Endothelial cell (in vitro differentiated cells): ENCODE measurements at places on chromosomes 6 and 20.

- no peak overlapping the region for H3K4me3 ChIP-seq
- H3K27ac ChIP-seq = no peak overlapping the region
- peaks cover 14% of the 10 kb centered on the region for H3K27me3 ChIP-seq
These were observed 95.4 kb upstream of the TMEM181 start for GRCh38 chr6:158464483-158464882.

DNA sequence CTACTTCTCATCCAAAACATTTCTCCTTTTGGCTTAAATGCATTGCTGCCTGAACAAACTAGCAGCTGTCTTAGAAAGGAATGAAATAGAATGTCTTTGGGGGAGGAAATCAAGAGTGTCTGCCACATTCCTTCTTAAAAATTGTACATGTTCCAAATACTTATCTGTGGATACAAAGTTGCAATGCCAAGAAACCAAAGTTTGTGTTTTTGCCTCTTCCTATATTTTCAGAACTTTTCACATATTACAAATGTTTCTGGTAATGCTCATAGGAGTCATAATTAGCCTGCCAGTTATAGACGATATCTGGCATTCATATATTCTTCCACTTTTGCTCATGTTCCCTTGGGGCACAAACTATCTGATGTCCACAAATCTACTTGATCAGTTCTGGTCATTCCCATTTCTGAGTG lies 165.5 kb upstream of the BMP5 start:
- DNase-seq = no peak
- H3K36me3 ChIP-seq = no peaks in the 10 kb centered on the region
- H3K27ac ChIP-seq = no peak overlapping the region

DNA sequence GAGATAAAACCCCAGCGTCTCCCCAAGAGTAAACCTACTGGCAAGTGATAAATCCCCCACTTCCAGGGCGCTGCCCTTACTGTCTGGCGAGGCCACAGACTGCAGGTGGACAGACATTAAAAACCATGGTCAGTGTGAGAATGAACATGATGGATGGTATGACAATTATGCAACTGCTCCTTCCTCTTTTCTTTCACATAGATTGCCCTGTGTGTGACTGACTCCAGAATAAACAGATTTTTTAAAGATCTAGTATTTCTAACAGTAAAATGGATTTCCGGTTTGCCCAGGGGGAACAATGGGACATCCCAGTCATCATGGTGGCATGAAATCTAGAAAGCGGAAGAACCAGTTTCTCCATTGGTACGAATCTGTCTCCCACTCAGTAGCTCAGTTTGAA lies 153.7 kb downstream of the FOXC1 start:
- H3K4me1 ChIP-seq = peaks cover 17% of the 10 kb centered on the region
- no peak overlapping the region for H3K27ac ChIP-seq

GRCh38 chr6:112258642-112259336 lies 4.4 kb upstream of the LAMA4 start:
- peaks cover 5% of the 10 kb centered on the region for H3K27me3 ChIP-seq
- peaks cover 13% of the 10 kb centered on the region for H3K4me1 ChIP-seq
- H3K4me3 ChIP-seq = no peak overlapping the region
- H3K36me3 ChIP-seq = no peaks in the 10 kb centered on the region
- no peak for DNase-seq
- no peak overlapping the region for H3K27ac ChIP-seq

DNA sequence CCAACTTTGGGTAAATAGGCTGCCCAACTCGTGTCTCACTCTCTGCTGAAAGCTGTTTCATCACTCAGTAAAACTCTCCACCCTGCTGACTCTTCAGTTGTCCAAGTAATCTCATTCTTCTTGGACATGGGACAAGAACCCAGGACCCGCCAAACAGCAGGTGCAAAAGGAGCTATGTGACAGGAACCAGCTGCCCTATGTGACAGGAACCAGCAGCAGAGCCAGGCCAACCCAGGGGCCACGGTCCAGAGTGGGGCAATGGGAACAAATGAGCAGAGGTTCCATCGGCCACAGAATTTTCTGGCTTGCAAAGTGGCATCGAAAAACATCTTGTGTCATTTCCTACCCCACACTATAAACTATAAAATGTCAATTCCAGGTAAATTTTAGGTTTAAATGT lies 56.5 kb downstream of the MOXD1 start:
- H3K36me3 ChIP-seq = no peaks in the 10 kb centered on the region
- no peak for DNase-seq
- no peak overlapping the region for H3K4me3 ChIP-seq
- no peaks in the 10 kb centered on the region for H3K4me1 ChIP-seq
- no peaks in the 10 kb centered on the region for H3K27me3 ChIP-seq

DNA sequence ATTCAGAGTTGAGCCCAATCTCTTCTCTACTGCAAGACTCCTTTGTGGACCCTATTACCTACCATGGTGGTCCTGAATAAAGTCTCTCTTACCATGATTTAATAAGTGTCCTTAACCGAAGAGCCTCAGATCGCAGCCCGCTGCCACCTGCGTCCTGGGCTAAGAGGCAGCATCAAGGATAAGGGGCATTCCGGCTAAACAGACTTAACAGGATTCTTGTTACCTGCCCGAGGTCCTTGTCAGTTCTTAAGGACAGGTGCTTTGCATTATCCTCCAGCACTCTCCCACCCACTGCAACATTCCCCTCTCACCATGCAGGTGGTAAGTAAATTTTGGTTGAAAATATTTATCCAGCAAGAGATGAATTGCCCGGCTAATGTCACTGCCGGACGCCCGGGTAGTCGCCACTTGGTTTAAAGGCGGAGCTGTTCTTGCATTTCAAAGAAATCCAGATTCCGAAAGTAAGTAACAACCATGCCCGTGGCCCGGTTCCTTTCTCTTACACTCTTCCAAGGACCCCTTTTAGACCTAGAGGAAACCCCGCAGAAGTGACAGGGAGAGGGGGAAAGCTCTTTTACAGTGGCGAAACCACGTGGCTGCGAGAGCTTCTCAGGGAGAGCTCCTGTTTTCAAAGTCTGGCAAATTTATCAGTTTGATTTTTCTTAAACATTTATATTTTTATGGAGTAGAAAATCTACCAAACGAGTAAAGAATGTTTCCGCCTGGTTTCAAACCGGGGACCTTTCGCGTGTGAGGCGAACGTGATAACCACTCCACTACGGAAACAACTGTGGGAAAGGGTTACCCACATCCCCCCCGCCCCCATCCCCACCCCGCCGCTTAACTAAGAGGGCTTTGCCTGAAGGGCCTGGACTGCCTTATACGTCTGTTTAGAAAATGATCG lies 41.9 kb upstream of the PRSS16 start:
- H3K4me3 ChIP-seq = peak overlapping the region; percentile 47
- H3K27ac ChIP-seq = no peak overlapping the region
- H3K27me3 ChIP-seq = no peaks in the 10 kb centered on the region

GRCh38 chr20:32192698-32193097 lies 14.8 kb downstream of the PLAGL2 start:
- H3K4me1 ChIP-seq = peaks cover 15% of the 10 kb centered on the region
- peaks cover 12% of the 10 kb centered on the region for H3K27me3 ChIP-seq
- H3K4me3 ChIP-seq = no peak overlapping the region
- no peak overlapping the region for H3K27ac ChIP-seq
- H3K36me3 ChIP-seq = peaks cover 37% of the 10 kb centered on the region
- DNase-seq = no peak

DNA sequence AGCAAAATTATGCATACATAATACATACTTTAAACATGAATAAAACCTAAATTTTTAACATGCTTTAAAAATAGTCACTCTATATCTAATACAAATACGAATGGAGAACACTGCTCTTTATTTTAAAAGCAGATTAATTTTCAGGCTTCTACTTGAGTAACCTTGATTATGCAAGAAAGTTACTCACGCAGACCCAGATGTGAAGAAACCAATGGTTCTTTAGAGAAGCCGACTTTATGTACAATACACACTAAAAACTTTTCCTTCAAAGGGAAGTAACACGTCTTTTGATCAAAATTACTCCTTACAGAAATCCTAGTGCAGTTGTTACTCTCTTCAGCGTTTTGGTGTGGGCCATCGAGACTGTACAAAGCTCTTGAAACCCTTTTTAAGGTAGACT lies 136.9 kb upstream of the SLC22A16 start:
- H3K27ac ChIP-seq = no peak overlapping the region
- peaks cover 45% of the 10 kb centered on the region for H3K4me1 ChIP-seq
- DNase-seq = no peak
- H3K36me3 ChIP-seq = peaks cover 5% of the 10 kb centered on the region

DNA sequence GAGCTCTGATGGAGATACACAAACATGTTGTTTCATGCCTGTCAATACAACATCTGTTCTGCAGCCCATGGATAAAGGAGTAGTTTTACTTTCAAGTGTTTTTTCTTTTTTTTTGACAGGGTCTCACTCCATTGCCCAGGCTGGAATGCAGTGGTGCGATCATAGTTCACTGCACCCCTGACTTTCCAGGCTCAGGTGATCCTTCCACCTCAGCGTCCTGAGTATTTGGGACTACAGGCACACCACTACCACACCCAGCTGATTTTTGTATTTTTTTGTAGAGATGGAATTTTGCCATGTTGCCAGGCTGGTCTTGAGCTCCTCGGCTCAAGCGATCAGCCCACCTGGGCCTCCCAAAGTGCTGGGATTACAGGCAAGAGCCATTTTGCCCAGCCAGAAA lies 97.0 kb downstream of the SMAP1 start:
- no peak overlapping the region for H3K27ac ChIP-seq
- no peak for DNase-seq
- no peaks in the 10 kb centered on the region for H3K4me1 ChIP-seq
- no peak overlapping the region for H3K4me3 ChIP-seq

DNA sequence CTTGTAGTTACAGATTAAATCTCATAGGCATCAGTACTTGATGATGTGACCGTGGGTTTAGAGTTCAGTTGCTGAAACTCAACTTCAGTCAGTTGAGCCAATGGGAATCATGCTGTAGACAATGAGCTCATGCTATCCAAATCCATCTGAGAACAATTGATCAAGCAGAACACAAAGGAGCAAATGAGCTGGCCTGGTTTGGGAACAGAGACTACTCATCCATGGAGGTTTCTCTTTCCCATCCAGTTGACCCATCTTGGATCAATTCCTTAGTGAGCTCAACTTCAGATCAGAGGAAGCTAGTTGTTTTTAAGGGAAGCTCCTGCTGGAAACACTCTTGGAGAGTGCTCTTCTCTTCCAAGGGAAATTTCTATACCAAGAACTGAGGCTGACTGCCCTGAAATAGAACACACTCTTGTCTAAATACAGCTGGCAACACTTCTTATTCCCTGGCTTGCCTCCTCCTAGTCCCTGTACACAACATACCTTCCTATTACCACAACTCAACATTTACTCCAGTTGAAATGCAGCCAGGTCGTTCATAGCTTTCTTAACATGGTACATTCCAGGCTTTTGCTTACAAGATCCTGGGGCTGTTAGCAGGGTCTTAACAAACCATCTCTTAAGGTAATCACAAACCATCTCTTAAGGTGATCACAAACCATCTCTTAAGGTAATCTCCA lies 203.9 kb upstream of the PRDM1 start:
- peaks cover 3% of the 10 kb centered on the region for H3K27me3 ChIP-seq
- H3K4me1 ChIP-seq = no peaks in the 10 kb centered on the region
- no peak for DNase-seq
- H3K36me3 ChIP-seq = no peaks in the 10 kb centered on the region

DNA sequence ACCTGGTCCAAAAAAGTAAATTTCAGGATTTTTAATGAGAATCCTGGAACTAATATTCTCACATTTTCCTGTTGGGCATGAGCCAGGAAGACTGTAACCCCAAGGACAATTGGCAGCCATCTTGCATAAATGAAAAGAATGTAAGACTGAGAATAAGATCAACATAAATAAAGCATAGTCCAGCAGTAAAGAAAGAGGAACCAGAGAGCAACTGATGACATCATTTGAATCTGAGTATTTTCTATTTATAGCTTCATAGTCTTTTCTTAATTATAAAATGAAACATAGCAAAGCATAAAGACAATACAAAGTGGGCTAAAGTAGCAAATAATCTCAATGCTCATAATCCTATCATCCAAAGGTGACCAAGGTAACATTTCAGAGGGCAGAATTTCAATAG lies 26.6 kb upstream of the FBXL4 start:
- peaks cover 5% of the 10 kb centered on the region for H3K27me3 ChIP-seq
- H3K4me1 ChIP-seq = no peaks in the 10 kb centered on the region
- no peak for DNase-seq
- no peak overlapping the region for H3K4me3 ChIP-seq

DNA sequence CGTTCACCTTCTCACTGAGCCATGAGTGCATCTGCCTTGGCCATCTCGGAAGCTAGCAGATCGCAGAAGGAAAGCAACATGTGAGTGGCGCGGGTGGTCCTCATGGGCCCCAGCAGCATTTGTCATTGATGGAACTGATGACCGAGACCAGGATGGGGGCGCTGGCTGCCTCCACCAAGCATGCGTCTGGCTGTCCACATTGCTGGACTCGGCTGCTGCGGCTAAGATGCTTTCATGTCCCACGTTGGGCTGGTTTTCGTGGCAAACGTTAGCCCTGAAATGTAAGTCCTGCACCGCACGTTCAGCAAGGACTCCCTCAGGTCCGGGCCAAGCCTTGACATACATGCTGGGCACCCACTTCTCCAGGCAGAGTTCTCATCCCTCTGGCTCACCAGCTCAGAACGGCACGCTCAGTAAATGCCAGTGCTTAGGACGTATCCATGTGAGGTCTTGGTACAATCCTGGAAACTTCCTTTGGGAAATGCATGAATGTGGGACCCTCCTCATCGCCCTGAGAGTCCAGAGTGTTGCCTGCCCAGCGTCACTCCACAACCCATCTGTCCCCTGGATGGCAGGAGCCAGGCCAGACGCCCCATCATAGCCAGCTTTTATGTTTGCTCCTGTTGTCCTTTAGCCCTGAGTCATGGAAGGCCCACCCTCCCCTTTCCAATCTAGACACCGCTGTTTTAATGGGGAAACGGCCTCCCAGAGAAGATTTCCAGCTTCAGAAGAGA lies 8.4 kb downstream of the SLCO4A1 start:
- peaks cover 7% of the 10 kb centered on the region for H3K4me1 ChIP-seq
- no peak for DNase-seq
- no peak overlapping the region for H3K27ac ChIP-seq
- peaks cover 3% of the 10 kb centered on the region for H3K27me3 ChIP-seq
- no peak overlapping the region for H3K4me3 ChIP-seq
- no peaks in the 10 kb centered on the region for H3K36me3 ChIP-seq

DNA sequence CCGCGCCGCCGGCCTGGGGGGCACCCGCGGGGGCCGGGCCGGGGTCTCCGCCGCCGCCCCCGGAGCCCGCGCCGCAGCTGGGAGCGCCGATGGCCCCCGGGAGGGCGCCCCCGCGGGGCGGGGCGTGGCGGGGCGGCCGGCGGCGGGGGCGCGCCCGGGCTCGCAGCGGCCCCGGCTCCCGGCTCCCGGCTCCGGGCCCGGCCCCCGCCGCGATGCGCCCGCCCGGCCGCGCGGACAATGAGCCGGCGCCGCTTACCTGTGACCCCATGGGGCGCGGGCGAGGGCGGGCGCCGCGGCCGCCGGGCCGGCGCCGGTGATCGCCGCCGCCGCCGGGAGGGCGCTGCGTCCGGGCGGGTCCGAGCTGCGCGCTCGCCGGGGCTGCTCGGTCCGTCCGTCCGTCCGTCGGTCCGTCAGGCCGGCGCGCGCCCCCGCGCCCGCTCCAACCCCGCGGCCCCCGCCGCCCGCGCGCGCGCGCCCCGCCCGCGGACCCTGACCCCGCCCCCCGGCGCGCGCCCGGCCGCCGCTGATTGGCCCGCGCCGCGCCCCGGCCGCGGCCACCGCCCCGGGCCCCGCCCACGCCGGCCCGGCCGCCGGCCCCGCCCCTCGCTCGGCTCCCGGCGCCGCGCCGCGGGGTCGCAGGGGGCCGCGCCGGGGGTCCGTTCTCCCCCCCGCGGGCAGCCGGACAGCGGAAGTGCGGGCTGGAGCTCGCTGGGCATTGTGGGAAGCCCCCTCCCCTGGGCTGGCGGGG lies at the start of gene ZBTB46:
Gene ZBTB46, minus strand, starts transcription at position 424 of the 748 bp plus-strand sequence. CDS start 40,507 bp downstream, outside the sequence.
- DNase-seq = peak; percentile 72
- H3K36me3 ChIP-seq = peaks cover 11% of the 10 kb centered on the region
- peaks cover 28% of the 10 kb centered on the region for H3K4me1 ChIP-seq
- peak within 1 kb of the TSS; percentile 96 for H3K4me3 ChIP-seq
